ENCODE measurements at places on chromosomes 2 and 18. TPM values are rescaled to one million over a fixed set of nuclear protein-coding genes. Genes with fewer than 3 reads are reported as not detected.

- ATAC-seq: no peak
These were observed 44.1 kb upstream of the SP140L start for GRCh38 chr2:230282936-230283335.

DNA sequence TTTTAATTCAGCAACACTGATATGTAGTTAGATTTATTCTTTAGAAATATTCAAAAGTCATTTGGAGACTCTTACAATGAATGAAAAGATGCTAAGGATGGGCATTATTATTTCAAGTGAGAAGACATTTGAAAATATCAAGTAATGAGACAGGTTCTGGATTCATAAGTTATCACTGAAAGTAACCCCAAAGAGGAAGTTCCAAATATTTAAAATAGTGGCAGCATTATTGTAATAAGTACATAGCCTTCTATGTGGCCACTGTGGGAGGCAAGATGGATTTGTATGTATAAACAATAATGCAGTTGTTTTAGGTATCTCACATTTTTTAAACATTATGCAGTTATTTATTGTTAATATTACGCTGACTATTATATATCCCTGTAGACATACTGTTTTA, 29.7 kb downstream of the ZC3H6 start:
- ATAC-seq: no peak

GRCh38 chr2:174775571-174775980, 11.3 kb upstream of the CHRNA1 start:
- ATAC-seq: no peak

DNA sequence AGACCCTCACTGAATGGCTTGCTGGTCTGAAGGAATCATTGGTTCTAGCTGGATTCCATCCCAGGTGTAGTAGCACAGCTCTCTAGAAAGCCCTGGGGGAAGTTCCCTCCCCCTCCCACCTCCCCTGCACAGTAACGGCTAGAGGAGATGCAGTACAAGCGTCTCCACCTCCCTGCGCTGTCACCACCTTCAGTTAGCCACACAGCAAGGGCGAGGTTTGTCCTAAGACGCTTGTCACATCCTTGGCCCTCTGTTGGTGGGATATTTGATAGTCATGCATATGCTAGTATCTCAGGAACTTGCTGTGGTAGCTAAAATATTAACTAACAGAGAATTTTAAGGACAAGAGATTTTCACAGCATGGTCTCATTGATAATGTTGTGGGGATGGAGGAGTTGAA, 19.4 kb downstream of the TRAPPC12 start:
- no peak for ATAC-seq

DNA sequence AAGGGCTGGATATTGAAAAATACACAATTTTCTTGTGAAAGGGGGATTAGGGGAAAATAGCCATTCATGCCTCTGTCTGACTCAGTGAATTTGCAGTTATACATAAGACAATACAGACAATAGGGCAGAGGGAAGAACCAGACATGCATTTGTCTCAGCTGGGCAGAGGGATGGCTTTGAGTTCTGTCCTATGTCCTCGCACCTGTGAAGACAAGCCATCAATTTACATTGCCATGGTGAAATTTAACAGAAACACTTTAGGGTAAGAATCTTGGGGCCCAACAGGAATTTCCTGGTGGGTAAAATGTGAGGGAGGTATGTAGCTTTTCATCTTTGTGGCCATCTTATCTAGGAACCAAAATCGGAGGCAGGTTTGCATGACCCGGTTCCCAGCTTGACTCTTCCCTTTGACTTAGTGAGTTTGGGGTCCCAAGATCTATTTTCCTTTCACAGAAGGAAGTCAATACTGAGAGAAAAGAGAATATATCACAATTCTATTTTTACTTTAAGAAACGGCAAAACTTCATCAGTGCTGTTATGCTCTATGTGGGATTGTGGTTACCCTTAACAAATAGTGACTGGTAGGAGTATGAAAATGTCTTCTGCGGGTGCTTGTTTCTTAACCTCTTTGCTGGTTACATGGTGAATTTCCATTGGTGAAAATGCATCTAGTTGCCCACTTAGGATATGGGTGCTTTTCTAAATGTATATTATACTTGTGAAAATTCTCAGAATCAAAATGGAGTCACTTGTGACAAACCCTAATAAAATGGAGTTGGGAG, 221.8 kb downstream of the SPP2 start:
- no peak for ATAC-seq

- no peak for ATAC-seq
These were observed 5.2 kb downstream of the ARHGAP25 start for GRCh38 chr2:68739595-68740399.

GRCh38 chr2:65434592-65435241, 2.3 kb upstream of the SPRED2 start:
- no peak for ATAC-seq

GRCh38 chr2:200640901-200641300, 55.1 kb downstream of the AOX1 start:
- ATAC-seq: no peak

PELI1 gene
- 21.7 TPM for total RNA-seq

TTL gene
- total RNA-seq: 39.1 TPM

ADGRF3 gene
- 0.36 TPM for total RNA-seq
